ENCODE measurements at places on chromosomes 16 and 17. TPM values are rescaled to one million over a fixed set of nuclear protein-coding genes. Genes with fewer than 3 reads are reported as not detected.

Gene GJC1
- 54.5 TPM for total RNA-seq

Gene CLDN7
- 79.9 TPM for total RNA-seq

Gene MT1H
- not detected for total RNA-seq

Gene C16orf96
- 0.45 TPM for total RNA-seq

Gene SDK2
- 31.8 TPM for total RNA-seq

Gene PYDC1
- not detected for total RNA-seq

Gene PYY
- total RNA-seq = not detected

Gene ATP2C2
- 52.5 TPM for total RNA-seq

Gene GNAO1
- 2.2 TPM for total RNA-seq

Gene CSH2
- total RNA-seq = 0.66 TPM

Gene NT5M
- total RNA-seq = 7.1 TPM

Gene CCL3
- not detected for total RNA-seq

Data from mesothelial cell of epicardium (in vitro differentiated cells).